ENCODE measurements at places on chromosomes 7 and 10.

- peak; percentile 9 for DNase-seq
Measured at GRCh38 chr10:14184841-14185315, 145.8 kb downstream of the FRMD4A start.

GRCh38 chr10:69726850-69727249 is 74.9 kb upstream of the COL13A1 start:
- no peak for DNase-seq

DNA sequence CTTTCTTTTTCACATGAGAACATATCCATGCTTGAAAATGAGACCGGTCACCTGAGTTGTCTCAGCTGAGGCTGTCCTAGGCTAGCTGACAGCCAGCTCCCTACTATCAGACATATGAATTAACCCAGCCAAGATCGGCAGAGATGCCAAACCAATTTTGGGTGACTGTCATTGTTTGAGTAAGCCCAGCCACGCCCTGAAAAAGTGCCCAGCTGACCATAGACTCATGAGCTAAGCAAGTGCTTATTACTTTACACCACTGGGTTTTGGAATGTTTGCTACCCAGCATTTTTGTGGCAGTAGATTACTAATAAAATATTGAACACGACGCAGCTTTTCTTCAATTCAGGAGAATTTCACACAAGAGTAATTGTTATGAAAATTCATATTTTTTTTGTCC is 265.2 kb upstream of the LYZL1 start:
- peak; percentile 25 for DNase-seq

- no peak for DNase-seq
Measured at GRCh38 chr10:61860964-61861758, 40.3 kb upstream of the ARID5B start.

- no peak for DNase-seq
Measured at GRCh38 chr7:2944739-2945138, 98.9 kb downstream of the CARD11 start.

GRCh38 chr7:81331061-81332018 is 412.5 kb upstream of the SEMA3C start:
- peak; percentile 47 for DNase-seq

DNA sequence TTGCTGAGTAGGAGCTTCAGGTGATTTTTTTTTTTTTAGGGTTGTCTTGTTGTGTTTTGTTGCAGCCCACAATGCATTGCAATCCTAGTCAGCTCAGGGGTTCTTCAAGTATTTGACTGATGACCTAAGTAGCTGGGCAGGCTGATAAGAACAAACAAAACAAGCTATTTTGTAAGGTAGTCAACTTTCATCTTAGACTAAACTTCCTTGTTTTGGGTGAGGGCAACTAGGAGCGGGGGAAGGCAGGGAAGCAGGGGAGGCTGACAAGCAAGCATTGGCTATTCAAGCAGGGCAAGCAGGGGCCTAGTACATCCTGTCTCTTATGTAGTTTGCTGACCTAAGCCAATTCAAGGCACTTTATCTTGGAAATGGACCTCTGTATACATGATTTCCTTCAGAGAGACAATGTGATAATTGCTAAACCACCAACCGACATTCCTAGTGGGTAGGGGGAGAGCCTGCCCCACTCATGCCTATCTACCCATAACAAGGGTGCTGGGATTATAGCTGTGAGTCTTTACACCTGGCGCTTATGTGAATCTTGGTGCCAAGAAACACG is 163.3 kb upstream of the PRKCQ start:
- DNase-seq: no peak

GRCh38 chr7:42617806-42618457 is 293.9 kb downstream of the C7orf25 start:
- DNase-seq: no peak

DNA sequence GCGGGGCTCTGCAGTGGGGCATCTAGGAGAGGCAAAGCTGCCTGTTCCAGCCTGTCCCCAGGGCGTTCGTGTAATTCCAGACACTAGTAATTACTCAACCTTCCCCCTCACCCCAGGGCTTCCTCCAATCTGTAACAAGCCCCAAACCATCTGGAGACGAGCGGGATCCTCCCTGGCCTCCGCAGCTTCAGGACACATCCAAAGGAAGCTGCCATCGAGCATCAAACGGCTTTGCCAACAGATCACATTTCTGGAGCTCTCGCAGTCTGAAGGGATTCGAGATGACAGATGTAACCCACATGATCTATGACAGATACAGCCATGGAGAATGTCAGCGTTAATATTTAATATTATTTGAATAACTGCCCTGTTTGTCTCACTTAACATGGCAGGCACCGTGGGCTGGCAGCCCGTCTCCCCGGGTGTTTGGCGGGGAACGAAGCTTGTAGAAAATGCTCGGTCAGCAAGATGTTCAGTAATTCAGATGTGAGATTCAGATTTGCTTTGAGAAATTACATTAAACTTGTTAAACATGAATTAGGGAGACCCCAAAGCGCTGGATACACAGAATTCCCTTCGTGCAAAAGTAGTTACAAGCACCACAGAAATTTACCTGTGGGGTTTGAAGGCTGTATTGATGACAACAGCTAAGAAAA is 108.5 kb upstream of the C7orf33 start:
- DNase-seq: no peak

- DNase-seq: no peak
Measured at GRCh38 chr7:2792856-2793487, 51.1 kb downstream of the GNA12 start.

GRCh38 chr7:124652237-124652636 is 113.4 kb downstream of the GPR37 start:
- peak; percentile 52 for DNase-seq

DNA sequence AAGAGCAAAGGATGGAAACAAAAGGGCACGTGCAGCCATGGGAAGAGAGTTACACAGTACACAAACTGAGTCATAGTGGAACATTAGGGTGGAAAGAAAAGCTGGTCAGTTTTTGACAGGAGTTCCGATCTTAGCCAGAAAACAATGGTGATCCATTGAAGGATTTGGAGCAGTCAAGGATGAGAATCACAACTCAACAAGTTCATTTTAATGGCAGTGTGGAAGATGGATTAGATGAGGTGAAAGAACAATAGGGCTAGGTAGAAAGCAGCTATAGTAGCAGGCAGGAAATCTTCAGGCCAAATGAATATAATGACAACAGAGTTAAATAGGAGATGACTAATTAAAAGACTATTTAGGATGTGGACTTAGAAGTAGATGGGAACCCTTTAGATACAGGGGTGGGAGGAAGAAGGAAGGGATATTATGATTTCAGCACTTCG is 136.3 kb downstream of the DOCK4 start:
- peak; percentile 54 for DNase-seq

DNA sequence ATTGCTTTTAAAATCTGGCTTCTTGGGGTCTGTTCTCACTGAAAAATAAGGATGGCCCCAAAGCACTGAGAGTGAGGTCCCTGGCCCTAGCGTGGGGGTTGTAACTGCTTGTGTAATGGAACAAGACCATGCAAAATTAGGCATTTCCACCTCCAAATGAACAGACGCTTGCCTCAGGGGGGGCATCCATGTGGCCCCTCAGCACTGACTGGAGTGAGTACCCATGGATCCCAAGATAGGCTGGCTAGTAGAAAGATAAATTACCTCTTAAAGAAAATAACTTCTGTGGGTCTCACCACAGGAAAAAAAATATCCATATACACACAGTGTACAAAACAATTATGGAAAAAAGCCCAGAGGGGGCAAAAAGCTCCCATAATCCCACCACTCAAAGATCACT is 15.2 kb upstream of the CPA1 start:
- DNase-seq: no peak

- no peak for DNase-seq
Measured at GRCh38 chr7:31044529-31044928, 7.6 kb upstream of the ADCYAP1R1 start.

DNA sequence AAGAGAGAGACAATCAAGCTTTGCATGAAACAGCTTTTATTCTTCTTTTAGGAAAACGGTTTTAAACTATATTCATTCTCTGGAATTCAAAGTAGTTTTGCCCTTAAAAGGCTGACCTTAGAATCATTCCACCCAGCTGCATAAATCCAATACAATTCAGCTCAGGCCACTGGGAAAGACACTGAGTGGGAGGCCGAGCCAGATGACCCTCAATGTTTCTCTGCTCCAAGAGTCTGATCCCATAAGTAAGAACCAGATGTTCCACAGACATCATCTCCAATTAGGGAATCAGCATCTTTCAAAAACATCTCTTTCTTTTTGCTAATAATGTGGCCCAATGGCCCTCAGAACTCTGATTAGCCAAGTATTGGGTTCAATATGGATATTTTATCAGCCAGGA is 26.1 kb downstream of the CREB3L2 start:
- DNase-seq: no peak

GRCh38 chr10:102170602-102171001 is 18.4 kb downstream of the NOLC1 start:
- DNase-seq: no peak

- no peak for DNase-seq
Measured at GRCh38 chr10:100988166-100988565, 823 bp downstream of the TWNK start.

- no peak for DNase-seq
Measured at GRCh38 chr7:3893151-3893788, 592.2 kb downstream of the SDK1 start.

DNA sequence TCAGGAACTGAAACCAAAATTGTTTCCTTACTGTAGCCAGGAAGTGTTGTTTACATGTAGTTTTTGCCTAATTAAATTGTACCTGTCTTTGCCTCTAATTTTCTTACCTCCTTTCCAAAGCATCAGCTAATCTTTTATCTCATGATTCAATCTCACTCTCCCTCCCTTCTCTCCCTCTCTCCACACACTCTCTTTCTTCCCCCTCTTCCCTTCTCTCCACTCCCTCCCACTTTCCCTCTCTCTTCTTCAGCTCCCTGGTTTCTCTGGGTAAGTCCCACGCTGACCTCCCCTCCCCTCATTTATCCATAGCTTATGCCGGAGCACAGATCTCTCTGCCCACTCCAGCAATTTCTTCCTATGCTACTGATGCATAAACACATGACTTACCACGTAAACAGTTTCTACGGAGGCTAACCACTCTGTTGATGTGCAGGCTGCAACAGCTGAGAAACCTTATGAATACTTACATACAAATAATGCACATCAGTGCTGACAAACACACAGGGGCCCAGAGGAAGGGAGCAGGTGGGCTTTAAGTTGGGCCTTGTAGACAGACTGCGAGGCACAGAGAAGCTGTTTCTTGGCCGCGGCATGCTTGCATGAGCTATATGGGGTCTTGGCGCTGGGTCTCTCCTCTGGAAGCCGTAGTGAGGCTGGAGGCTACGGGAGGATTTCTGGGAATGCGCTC is 174.4 kb upstream of the PLXNA4 start:
- no peak for DNase-seq

- DNase-seq: peak; percentile 70
Measured at GRCh38 chr7:77887567-77887966, 89.0 kb downstream of the PHTF2 start.

GRCh38 chr10:59176241-59177030 is at the start of gene PHYHIPL:
TSS of gene PHYHIPL (plus strand) at chr10:59176643. CDS start at chr10:59176854, 211 bp downstream.
- DNase-seq: no peak

- no peak for DNase-seq
Measured at GRCh38 chr10:47182934-47183703, 116.9 kb upstream of the GDF10 start.

DNA sequence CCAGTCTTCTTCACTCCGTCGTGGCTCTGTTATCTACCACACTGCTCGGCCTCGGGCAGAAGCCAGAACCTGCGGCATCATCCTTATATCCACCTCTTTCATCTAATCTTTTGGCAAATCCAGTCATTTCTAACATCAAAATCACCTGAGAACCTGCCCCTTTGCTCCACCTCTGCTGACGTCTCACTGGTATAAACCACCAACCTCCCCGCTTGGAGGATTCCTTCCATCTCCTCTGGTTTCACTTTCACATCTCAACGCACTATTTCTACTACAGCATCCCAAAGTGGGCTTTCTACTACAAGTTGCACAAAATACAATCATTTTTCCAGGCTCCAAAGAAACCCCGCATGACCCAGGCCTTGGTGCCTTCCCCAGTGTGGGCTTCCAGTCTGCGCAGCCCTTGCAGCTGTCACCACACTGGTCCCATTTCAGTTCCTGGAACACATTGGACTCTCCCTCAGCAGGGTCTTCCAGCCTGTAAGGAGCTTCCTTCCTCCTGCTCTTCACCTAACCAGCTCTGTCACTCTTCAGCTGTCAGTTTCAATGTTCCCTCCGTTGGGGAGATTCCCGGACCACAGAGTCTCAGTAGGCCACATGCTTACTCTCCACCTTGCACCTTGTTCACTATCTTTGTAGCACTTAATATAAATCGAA is 85.0 kb downstream of the PRKCQ start:
- no peak for DNase-seq

- DNase-seq: no peak
Measured at GRCh38 chr7:12968836-12969422, 281.5 kb downstream of the ARL4A start.

- DNase-seq: no peak
Measured at GRCh38 chr10:68470300-68470699, 1.5 kb downstream of the DNA2 start.

GRCh38 chr10:35870665-35871310 is 228.7 kb upstream of the FZD8 start:
- DNase-seq: no peak

GRCh38 chr7:69276011-69276729 is 322.1 kb upstream of the AUTS2 start:
- DNase-seq: no peak

DNA sequence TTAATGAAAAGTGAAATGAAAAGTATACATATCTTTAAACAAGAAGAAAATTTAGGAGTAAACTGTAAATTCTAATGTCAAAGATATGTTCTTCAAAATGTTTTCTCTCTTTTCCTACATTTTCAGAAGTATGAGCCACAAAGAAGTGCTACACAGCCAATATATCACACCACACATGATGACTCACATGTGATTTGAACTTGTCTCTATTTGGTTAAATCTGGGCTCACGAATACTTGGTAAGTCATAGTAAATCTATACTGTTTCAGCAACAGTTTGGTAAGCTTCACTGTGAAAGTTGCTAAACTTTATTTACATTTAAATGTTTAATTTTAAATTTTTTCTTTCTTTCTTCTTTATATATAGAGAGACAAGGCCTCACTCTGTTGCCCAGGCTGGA is 380.6 kb upstream of the IGFBP3 start:
- DNase-seq: peak; percentile 44

GRCh38 chr10:2284071-2284470 is 546.7 kb upstream of the ADARB2 start:
- DNase-seq: no peak

- no peak for DNase-seq
Measured at GRCh38 chr10:79289801-79290200, 57.5 kb upstream of the PPIF start.

GRCh38 chr10:117540640-117541404 is 1.7 kb upstream of the EMX2 start:
- DNase-seq: no peak

Data from EL (cell line).